Midbrain (tissue), 1 donor: ENCODE measurements at places on chromosomes 5 and 9.

DNA sequence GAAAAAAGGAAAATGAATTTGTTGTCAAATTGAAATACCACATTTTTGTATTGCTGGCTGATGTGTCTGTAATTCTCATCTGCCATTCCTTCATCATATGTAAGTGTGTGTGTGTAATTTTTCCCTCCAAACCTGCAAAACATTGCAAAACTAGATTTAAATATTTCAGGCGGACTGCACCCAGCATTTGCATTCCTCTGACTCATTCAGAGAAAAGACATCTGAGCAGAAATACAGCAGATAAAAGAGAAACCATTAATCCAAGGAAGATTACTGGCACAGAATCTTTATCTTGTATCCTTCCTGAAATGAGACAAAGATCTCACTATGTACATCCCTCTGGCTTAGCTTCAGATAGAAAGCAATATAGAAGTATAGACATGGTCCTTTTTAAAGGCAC, 275.3 kb downstream of the TMEM38B start:
- DNase-seq: no peak

DNA sequence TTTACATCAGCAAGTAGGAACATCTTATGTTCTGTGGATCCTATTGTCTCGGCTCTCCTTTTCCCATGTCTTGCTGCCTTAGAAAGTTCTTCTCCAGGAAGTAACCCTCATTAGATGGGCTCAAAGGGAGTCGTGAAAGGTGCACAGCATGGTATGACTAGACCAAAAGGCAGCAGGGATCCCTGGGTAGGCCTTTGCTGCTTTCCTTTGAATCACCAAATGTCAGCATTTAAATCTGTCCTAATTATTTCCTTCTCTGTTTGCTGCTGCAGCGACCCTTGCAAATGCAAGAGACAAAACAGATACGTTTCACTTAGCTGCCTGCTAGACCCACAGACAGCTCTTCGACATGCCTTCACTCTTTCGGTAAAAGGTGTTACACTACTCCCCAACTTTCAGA, 218.4 kb downstream of the ACTL7B start:
- DNase-seq: no peak

DNA sequence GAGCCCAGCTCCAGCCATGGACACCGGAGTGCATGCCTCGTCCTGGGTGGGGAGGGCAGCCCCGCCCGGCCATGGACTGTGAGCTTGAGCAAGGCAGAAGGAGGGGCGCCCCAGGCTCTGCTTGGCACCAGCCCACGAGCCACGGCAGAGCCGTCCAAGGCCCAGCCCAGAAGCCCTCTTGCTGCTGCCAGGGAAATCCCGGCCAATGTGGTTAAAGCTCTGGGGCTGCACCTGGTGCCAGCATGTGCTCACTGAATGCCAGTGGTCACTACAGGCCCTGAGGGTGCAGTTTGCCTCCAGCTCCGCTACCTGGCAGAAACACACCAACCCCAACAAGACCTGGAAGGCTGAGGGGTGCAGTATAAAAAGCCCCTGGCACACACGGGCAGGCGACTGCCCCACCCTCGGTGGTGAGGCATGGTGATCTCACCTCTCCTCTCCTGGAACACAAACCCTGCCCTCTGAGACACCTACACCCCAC, 11.8 kb downstream of the BRD3 start:
- DNase-seq: peak; percentile 69

- no peak for DNase-seq
Measured at GRCh38 chr5:121273833-121274433, 577.7 kb upstream of the FTMT start.

- DNase-seq: no peak
Measured at GRCh38 chr9:36492865-36493264, 79.8 kb upstream of the MELK start.

- DNase-seq: peak; percentile 59
Measured at GRCh38 chr5:133944263-133945185, 23.9 kb downstream of the C5orf15 start.

DNA sequence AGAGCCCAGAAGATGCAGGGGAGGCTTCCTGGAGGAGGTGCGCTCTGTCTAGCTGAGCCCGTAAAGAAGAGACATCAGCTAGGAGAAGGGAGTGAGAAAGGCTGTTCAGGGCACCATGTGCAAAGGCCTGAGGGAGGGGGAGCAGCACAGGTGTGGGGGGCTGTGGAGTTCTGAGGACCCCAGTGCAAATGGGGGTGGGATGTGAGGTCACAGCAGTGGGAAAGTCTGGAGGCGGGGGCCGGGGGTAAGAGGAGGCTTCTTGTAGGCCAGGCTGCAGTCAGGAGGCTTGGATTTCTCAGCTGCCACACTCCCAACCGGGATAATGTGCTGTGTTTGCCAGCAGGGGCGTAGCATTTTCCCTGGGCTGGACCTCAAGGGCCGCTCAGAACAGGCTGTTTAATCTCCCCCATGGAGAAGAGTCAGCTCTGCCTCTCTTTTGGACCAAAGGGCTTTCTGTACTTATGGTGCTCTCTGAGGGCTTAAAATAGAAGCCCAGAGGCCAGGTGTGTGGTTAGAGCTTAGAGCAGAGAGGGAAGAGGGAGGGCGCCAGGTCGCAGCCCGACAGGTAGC, 5.7 kb downstream of the NEURL1B start:
- DNase-seq: no peak

GRCh38 chr5:145446412-145446811, 388.7 kb downstream of the PRELID2 start:
- no peak for DNase-seq
